ENCODE measurements at places on chromosomes 4 and X. TPM values are rescaled to one million over a fixed set of nuclear protein-coding genes. Genes with fewer than 3 reads are reported as not detected.

Gene BTK
- 0.15 TPM for total RNA-seq

Gene TRIM75
- total RNA-seq = not detected

Gene TECRL
- total RNA-seq = not detected

Gene EFHC2
- total RNA-seq = 0.31 TPM

Gene F9
- not detected for total RNA-seq

Gene ABCG2
- 22.4 TPM for total RNA-seq

Gene MAGEB6B
- not detected for total RNA-seq

Gene IBSP
- not detected for total RNA-seq

Gene SLC39A8
- 11.1 TPM for total RNA-seq

Gene HSFX3
- not detected for total RNA-seq

Gene TSPAN6
- total RNA-seq = 44.1 TPM

Gene TCP11X1
- total RNA-seq = not detected

Gene NAA11
- total RNA-seq = not detected

Gene FRAS1
- total RNA-seq = 3.1 TPM

Gene LUZP4
- not detected for total RNA-seq

Gene AMTN
- 0.09 TPM for total RNA-seq

Gene GLUD2
- 2.6 TPM for total RNA-seq

Gene MAD2L1
- total RNA-seq = 76.1 TPM

Gene SLC25A53
- 5.0 TPM for total RNA-seq

Gene ASB9
- 27.1 TPM for total RNA-seq

Gene TDO2
- 1.1 TPM for total RNA-seq

Gene SASH3
- not detected for total RNA-seq

Gene STATH
- not detected for total RNA-seq

Gene TCEAL1
- 46.0 TPM for total RNA-seq

Gene SLC10A4
- total RNA-seq = 8.0 TPM

Gene SSX2B
- total RNA-seq = not detected

Gene PABPC1L2B
- not detected for total RNA-seq

Gene INPP4B
- 5.0 TPM for total RNA-seq

Gene INTS6L
- total RNA-seq = 0.23 TPM

Gene PNMA3
- 0.25 TPM for total RNA-seq

Gene SPOCK3
- 0.18 TPM for total RNA-seq

Gene NDST3
- total RNA-seq = not detected

Gene SCD5
- total RNA-seq = 8.1 TPM

Gene FDCSP
- total RNA-seq = not detected

Gene APOO
- total RNA-seq = 34.4 TPM

Gene SMIM31
- not detected for total RNA-seq

Gene KCTD8
- total RNA-seq = not detected

Gene CRLF2
- 1.5 TPM for total RNA-seq

Gene FAM241A
- total RNA-seq = 0.95 TPM

Gene CXCL5
- total RNA-seq = 60.7 TPM

Gene RAB9B
- not detected for total RNA-seq

Gene VSIG1
- 0.47 TPM for total RNA-seq

Gene ASB5
- total RNA-seq = 0.03 TPM

Gene TEC
- total RNA-seq = 1.2 TPM

Gene OCIAD2
- 112 TPM for total RNA-seq

Gene AFAP1
- 32.5 TPM for total RNA-seq

Gene MAGEA12
- total RNA-seq = 0.19 TPM

Gene MAGEA4
- not detected for total RNA-seq

Gene MAGEA3
- total RNA-seq = 2.9 TPM

Gene NDNF
- not detected for total RNA-seq

Gene FHDC1
- 0.33 TPM for total RNA-seq

Measured in A549 treated with CpdA at 1 μM for 4 hours (cell line).